ENCODE measurements at places on chromosomes 2 and 18.
A peak's percentile ranks its signal among the peaks of the same experiment; 100 is the strongest.

GRCh38 chr2:12501469-12502158 is 215.1 kb upstream of the TRIB2 start:
- DNase-seq = no peak

DNA sequence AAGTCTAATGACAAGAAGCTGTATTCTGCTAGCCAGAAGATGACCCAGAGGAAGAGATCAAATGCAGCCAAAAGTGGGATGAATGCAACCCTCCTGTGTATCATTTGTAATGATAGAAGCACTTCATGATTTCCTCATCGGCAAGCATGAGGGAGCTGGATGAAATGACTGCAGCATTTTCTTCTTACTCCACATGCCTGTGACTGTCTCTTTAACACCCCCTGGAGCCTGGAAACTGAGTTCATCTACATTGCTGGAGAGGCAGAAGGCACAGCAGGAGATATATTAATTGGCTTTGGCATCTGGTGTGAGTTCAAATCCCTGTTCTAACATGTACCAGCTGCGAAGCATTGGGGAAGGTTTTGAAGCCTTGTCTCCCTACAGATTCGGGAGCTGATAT is 37.7 kb downstream of the ID2 start:
- no peak for DNase-seq

DNA sequence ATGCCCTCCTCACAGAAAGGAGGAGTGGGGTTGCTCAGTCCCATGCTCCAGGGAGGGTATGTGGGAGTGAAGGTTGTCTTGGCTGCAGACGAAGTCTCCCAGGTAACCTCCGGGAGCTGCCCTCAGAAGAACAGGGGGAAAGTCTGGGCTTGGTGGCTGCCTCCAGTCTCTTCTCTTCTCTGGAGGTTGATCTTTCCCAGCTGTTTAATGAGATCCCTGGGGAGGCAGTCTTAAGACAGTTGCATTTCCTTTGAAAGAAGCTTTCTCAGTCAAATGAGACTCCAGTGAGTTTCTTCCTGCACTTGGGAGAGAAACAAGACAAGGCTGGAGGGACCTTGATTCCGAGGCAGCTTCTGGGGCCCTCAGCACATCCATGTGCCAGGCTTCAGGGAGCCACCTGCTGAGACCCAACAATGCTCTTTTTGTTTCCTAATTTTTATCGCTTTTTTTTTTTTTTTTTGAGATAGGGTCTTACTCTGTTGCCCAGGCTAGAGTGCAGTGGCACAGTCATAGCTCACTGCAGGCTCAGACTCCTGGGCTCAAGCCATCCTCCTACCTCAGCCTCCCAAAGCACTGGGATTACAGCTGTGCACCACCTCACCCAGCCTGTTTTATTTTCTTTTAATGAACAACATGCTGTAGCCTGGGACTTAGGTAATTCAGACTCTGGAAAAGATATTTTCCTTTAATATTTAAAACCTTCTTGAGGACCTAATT is 71.7 kb upstream of the TPO start:
- no peak for DNase-seq

DNA sequence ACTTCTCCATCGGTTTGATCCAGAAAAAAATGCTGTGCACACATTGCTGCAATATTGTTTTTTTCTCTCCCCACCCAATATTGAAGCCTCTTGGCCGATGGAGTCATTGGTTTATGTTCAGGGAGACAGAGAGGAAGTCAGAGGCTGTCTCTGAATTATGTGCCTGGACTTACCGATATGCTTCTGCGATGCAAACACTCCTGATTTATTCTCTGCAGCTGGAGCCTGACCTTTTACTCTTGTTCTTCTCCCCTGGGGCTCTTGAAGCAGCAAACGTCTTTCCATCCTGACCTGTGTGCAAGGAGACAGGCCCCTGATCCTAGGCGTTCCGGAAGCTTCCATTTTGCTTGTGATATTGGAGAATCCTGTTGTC is 99.6 kb downstream of the PTGR3 start:
- no peak for DNase-seq

DNA sequence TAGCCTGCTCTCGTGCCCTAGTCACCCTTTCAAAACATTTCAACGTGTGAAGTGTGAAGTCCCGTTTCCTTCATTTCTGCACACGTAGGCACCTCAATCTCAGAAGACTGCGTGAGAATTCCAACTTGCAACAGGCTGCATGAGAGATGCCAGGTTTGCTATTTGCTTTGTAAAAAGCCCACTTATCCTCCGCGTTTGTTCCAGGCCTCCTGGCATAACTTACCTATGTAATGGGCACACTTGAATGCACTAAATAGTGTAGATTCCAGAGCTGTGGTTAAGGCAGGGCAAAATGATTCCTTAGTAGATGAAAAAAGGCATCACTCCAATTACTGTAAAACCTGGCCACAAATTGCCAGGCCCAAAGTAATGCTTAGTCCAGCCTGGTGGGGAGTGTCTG is 179.6 kb downstream of the INO80D start:
- DNase-seq = no peak

- no peak for DNase-seq
Observed at GRCh38 chr2:151053661-151053990, 208.0 kb downstream of the RBM43 start.

DNA sequence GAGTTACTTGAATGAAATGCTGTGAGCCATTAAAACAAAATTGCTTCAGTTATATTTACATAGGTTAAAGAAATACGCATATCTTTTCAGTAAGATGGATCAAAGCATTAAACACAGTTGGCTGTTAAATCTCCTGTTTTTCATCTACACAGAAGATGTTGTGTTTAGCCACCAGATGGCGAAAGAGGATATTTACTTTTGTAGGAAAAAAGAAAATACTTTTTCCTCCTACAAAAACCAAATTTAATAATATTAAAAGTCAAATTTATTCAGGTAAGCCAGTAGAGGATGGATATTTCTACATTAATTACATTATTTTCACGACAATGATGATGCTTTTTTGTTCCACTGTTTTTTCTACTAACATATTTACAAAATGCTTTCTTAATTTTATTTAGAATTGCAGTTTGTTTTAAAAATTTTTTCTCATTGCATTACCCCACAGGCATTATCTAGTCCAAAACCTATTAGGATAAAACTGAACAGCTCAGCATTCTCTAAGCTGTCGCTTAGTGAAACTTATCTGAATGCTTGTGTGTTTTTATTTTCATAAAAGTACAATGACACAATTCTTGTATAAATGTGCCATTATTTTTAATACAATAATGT is 173.7 kb downstream of the ASXL3 start:
- DNase-seq = peak; percentile 69

GRCh38 chr2:222433332-222434173 is 9.2 kb downstream of the SGPP2 start:
- DNase-seq = no peak

DNA sequence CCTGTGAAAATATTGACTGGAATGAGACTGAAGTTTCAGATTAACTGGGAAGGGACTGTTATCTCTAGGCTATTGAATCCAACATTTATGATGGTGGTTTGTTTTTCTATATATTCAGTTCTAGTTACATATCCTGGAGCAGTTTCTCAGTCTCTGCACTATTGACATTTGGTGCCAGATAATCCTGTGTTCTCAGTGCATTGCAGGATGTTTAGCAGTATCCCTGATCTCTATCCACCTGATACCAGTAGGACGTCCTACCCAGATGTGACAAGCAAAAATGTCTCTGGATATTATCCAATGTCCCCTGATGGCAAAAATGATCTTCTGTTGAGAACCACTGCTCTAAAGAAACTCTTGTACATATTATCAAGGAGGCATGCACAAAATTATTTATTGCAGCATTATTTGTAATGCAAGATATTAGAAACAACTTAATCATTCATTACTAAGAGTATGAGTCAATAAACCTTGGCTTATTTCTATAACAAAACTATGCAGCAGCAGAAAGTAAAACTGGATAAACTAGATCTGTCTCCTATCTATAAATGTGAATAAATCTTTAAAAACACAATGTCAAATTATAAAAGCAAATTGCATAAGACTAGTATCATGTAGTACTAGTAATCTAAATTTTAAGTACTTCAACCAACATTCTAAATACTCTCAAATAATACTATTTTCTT is 369.3 kb upstream of the RND3 start:
- DNase-seq = no peak

GRCh38 chr2:120590841-120591240 is 144.8 kb upstream of the GLI2 start:
- no peak for DNase-seq

DNA sequence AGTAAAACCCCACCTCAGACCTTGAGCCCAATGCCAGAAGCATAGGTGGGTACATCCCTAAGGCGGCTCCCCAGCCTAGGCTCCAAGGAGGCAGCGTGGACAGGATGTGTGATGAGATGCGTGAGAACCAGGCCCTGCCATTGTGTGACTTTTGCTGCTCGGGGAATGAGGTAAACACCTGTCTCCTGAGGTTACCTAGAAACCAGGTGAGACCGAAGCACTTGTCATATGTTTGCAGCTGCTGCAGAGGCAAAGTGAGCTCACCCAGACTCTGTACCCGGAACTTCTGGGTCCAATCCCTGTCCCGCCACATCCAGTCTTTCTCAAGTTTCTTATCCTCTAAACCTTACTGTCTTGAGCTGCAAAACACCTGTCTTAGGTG is 3.4 kb downstream of the FBLN7 start:
- DNase-seq = no peak

- DNase-seq = no peak
Observed at GRCh38 chr2:67667054-67667908, 270.1 kb downstream of the ETAA1 start.

DNA sequence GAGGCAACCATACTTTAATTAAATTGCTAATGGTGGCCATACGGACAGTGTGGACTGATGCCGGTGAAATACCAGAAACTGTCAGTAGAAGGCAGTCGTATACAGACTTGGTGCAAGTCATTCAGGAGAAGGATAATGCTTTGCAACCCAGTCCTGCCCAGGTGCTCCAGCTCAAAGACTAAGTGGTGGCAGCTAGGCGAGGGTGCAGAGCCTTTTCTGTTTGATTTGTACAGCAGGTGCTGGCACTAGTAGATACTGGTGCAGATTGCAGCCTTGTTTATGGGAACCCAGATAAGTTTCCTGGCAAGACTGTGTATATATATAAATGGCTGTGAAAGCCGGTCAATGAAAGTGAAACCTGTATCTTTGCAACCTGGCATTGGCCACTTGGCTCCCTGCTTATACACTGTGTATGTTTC is 208.3 kb upstream of the SYT4 start:
- no peak for DNase-seq

DNA sequence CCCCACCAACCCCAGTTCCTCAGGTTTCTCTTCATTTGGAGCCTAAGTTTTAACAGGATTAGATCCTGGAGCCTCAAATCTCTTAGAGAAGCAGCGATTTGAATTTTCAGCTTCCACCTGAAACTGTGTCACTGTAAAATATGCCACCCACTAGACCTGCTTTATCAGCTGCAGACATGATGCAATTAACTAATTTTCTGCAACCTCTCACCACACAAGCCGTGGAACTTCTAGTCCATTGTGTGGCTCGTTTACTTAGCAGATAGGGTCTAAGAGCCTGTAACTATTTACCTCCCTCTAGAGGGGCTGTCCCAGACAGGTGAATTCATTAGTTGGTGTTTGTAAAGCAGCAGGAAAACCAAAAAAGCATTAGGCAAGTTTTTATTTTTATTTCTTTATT is 31.6 kb upstream of the FZD5 start:
- peak; percentile 62 for DNase-seq

GRCh38 chr2:42161444-42161843 is 7.7 kb upstream of the EML4 start:
- no peak for DNase-seq

- DNase-seq = no peak
Observed at GRCh38 chr18:28183418-28184078, 6.6 kb upstream of the CDH2 start.

- no peak for DNase-seq
Observed at GRCh38 chr18:76619261-76619620, 124.2 kb upstream of the ZNF516 start.

DNA sequence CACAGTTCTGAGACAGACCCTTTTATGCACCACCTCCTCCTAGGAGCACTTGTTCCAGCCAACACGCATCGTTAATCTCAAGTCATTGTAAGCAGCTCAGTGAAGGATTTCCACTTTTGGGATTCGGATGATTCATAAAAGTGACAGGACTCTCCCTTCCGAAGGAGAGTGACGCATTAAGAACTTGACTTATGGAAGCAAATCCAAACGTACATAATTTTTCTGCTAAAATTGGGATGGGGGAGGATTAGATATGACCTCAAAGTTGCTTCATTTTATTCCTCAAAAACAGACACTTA is 165.7 kb downstream of the TWIST2 start:
- DNase-seq = no peak

DNA sequence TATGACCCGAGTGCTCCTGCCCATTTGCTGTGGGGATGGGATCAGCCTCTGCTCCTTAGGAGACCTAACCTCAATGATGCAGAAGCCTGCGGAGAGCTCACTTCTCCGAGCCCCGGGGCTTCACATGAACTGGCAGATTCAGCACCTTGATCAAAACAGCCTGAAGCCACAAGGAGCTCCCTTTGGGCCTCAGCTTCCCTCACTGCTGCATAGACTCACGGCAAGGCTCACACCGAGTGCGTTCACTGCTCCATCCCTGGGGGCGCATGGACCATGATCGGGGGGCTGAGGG is 33.0 kb downstream of the CRACDL start:
- no peak for DNase-seq

DNA sequence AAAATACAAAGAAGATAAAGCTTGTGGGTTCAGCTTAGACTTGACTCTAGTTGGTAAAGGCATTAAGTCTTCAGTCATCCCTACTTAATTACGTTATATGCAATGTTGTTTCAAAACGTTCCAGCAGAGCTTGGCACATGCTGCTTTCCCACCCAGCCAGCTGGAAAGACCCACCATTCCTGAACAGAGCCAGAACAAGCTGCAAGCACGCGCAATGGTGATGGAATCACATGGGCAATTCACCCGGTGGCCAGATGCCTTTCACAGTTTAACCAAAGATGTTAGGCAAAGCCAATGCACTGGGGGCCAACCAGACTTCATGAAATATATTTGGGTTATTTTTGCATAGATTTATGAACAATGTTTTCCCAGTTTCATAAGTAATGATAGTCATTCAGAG is 123.4 kb upstream of the CDH20 start:
- no peak for DNase-seq

DNA sequence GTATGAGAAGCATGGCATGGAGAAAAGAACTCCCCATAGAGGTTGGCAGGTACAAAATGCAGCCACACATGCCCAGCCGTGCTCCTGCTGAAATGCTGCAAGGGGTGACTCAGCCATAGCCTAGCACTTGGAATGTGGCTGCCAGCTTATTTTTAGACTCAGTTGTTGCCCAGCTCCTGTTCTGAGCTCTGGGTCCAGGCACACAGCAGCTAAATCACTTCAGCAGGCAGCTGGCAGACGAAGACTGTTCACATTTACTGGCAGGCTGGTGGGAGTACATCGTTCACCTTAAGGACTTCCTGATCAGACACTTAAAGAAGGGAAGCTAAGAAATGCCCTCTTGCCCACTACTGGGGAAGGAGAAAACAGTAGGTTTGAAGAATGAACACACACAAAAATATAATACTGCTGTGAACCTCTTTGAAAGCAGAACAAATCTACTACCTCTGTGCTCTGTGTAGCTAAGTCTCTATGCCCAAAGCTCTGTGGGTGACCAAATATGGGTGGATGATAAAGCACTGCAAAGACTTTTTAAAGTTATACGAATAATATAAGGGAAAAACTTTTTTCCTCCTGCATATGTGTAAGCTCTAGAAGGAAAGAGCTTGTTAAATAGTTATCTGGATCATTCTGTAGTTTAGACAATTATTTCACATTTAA is 146.1 kb downstream of the LNPK start:
- no peak for DNase-seq

GRCh38 chr2:188607501-188607900 is 315.8 kb downstream of the GULP1 start:
- DNase-seq = peak; percentile 89

- DNase-seq = no peak
Observed at GRCh38 chr2:201813996-201814760, 7.8 kb downstream of the CDK15 start.

All from OCI-M1 (cell line).